Lower lobe of right lung (tissue), 2 donors: ENCODE measurements at places on chromosomes 12 and 14. TPM values are rescaled to one million over a fixed set of nuclear protein-coding genes. Genes with fewer than 3 reads are reported as not detected.

ST8SIA1 gene
- total RNA-seq: 9.1 TPM

TSHR gene
- total RNA-seq: not detected

KITLG gene
- 77.5 TPM for total RNA-seq

PPFIBP1 gene
- 117 TPM for total RNA-seq

LRIG3 gene
- total RNA-seq: 30.5 TPM

E2F7 gene
- total RNA-seq: 1.0 TPM

DNA sequence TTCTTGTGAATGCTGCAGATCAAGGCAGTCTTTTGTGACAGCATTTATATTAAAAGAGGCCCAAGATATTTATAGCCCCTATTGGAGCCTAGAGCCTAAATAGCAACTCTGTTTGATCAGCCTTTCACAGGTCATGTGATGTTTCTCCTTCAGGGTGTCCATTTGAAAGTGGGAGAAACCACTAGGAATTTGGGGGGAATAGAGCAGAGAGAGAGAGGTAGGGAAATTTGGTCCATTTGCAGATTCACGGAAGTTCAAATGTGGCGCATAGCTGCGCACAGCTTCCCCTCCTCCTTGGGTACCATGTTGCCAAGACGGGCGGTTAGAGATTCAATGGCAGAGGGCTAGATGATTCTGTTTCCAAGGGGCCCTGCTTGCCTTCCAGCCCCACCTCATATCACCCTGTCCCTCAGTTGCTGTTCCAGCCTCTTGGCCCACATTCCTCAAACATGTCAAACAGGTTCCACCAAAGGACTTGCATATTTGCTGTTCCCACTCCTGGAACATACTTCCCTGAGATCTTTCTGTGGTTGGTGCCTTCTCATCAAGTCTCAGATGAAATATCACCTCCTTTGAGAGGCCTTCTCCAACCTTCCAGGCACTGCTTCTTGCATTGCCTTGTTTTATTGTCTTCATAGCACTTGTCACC, 220.8 kb downstream of the CHST11 start:
- DNase-seq: no peak

DNA sequence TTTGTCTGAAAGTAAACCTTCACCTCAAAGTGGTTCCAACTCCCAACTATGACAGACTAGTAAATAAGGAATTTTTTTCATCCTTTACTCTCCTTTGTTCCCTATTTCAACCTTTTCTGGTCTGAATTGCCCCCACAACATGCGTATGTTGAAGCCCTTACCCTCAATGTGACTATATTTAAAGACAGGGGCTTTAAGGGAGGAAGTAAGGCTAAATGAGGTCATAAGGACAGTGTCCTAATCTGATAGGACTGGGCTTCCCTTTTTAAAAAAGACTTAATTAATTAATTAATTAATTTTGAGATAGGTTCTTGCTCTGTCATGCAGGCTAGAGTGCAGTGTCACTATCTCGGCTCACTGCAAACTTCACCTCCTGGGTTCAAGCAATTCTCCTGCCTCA, 86.3 kb downstream of the VCPKMT start:
- no peak for DNase-seq

GRCh38 chr12:72681028-72681427, 408.9 kb downstream of the TRHDE start:
- no peak for DNase-seq

- DNase-seq: peak; percentile 48
Observed at GRCh38 chr12:92108651-92109050, 37.0 kb downstream of the BTG1 start.

DNA sequence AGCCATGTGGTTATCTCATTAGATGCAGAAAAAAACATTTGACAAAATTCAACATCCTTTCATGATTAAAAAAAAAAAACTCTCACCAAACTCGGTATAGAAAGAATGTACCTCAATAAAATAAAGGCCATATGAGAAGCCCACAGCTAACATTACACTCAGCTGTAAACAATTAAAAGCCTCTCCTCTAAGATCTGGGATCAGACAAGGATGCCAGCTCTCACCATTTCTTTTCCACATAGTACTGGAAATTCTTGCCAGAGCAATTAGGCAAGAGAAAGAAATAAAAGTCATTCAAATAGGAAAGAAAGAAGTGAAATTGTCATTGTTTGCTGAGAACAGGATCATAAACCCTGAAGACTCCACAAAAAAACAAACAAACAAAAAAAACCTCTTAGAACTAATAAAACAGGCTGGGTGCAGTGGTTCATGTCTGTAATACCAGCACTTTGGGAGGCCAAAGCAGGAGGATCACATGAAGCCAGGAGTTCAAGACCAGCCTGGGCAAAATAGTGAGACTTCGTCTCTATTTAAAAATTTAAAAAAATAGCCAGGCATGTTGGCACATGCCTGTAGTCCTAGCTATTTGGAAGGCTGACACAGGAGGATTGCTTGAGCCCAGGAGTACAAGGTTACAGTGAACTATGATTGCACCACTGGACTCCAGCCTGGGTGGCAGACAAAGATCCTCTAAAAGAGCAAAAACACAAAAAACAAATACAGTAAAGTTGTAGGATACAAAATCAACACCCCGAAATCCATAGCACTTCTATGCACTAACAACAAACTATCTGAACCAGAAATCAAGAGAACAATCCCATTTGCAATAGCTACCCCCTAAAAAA, 114.4 kb downstream of the FOXA1 start:
- DNase-seq: no peak

DNA sequence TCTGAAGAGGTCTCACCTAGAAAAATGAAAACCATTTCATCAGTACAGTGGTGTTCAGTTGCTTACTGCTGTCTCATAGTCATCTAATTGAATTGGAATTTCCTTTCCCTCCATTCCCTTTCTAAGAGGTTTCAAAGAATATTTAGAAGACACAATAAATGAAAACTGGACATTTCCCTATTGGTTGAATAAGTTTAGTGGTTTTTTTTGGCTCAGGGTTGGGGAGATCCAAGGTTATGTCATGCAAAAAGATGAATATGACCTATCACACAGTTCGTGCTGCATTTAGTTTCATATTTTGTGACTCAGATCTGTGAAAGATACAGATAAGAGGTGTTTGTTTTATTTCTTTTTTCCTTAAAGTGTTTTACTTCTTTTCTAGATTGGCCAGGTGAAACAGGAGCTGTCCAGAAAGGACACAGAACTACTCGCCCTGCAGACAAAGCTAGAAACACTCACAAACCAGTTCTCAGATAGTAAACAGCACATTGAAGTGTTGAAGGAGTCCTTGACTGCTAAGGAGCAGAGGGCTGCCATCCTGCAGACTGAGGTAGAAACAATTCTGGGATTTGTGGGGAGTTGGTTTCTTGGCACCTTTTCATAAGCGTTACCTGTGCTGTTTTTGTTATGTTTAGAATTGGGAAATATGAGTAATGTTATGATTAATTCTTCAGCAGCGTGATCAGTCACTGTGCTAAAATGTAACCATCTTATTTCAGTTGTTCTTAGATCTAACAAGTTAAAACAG, 124.6 kb downstream of the ERC1 start:
- DNase-seq: no peak

DNA sequence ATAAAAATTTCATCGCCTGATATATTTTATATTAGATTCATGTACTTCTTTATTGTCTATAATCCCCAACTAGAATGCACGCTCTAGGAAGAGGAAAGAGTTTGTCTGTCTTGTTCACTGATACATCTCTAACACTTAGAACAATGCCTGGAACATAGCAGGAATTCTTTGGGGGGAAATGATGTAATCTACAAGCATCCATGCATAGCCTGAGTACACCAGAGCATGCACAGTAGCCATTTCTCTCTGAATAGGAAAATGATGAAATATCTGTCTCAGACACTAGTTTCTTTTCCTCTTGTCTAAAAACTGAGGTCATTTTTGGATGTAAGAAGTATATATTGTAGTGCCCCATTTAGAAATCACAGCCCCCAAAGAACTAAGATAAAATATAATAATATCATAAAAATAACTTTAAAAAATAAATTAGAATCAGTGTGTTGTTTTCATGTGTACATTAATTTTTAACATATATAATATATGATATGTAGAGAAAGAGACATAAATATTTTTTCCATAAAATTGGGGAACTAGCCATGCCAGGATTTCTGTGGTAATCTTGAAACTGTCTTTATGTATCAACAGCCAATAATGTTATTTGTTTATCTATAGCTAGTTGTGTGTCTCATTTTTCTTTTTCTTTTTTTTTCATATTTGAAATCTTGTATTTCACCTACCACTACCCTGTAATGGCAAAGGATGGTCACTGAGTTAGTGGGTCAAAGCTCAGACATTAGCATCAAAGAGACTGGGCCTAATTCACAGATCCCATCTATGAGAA, 155.6 kb upstream of the TMCC3 start:
- no peak for DNase-seq

GRCh38 chr14:50383618-50384225, 13.0 kb downstream of the CDKL1 start:
- DNase-seq: no peak

DNA sequence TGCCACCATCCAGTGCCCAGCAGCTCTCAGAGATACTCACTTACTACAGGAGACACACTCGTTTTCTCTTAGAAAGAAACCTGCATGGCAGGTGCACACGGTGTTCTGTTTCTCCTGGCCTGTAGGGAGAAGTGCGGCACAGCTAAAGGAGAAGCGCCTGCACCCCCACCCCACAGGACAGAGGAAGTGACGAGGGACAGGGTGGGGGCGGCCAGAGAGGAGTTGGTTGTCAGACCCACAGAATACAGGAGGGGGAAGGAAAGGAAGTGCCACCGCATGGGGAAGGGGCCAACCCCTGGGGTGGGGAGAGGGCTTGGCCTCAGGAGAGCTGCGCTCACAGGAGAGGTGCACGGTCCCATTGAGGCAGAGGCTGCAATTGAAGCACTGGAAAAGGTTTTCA, 8.8 kb downstream of the TNFRSF1A start:
- DNase-seq: peak; percentile 71

GRCh38 chr14:51430633-51431032, 190.6 kb downstream of the TMX1 start:
- no peak for DNase-seq

DNA sequence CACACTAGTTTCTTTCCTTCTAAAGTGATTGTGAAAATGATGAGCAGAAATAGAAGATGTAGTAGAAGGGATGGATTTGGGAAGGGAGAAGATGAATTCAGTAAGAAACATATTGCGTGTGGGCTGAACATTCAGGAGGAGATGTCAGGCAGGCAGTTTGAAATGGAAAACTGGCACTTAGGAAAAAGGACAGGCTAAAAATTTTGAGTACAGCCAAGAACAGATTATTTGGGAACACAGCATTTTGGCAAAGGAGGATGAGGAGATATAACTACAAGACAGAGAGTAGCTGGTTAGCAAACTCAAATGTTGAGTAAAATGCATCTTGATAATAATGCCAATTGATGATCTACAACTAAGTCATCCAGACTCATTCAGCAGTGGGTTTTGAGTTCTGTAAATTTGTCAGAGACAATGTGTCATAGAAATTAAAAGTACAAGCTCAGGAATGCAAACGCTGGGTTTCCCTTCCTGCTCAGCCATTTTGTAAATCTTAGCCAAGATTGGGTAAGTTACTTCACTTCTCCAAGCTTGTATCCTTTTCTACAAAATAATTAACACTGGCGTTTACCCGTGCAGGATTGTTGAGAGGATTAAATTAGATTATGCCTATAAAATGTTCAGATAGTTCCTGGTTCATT, 255.0 kb downstream of the NAV3 start:
- no peak for DNase-seq

GRCh38 chr14:24138396-24139271, 2.6 kb downstream of the PSME1 start:
- DNase-seq: no peak

GRCh38 chr12:57098546-57098945, 9.6 kb downstream of the NAB2 start:
- DNase-seq: no peak
